ENCODE measurements at places on chromosomes 5 and 9. TPM values are rescaled to one million over a fixed set of nuclear protein-coding genes. Genes with fewer than 3 reads are reported as not detected.

- DNase-seq: no peak
- H3K4me3 ChIP-seq: no peak overlapping the region
- peaks cover 11% of the 10 kb centered on the region for H3K4me1 ChIP-seq
Measured at GRCh38 chr9:87529671-87530070, 32.0 kb downstream of the DAPK1 start.

GRCh38 chr5:96391921-96392320 lies 41.1 kb downstream of the PCSK1 start:
- no peak overlapping the region for H3K4me3 ChIP-seq
- H3K36me3 ChIP-seq: no peaks in the 10 kb centered on the region
- peaks cover 2% of the 10 kb centered on the region for H3K4me1 ChIP-seq
- H3K27me3 ChIP-seq: peaks cover 2% of the 10 kb centered on the region
- no peak for DNase-seq

Gene BAAT
- 0.36 TPM for total RNA-seq

Gene XRCC4
- total RNA-seq: 13.1 TPM

- DNase-seq: no peak
- no peaks in the 10 kb centered on the region for H3K27me3 ChIP-seq
- H3K4me1 ChIP-seq: peaks cover 2% of the 10 kb centered on the region
- no peak overlapping the region for H3K27ac ChIP-seq
Measured at GRCh38 chr9:93562157-93562556, 14.2 kb upstream of the PHF2 start.

- H3K27me3 ChIP-seq: no peaks in the 10 kb centered on the region
- H3K36me3 ChIP-seq: peaks cover 15% of the 10 kb centered on the region
- peak within 1 kb of the TSS; percentile 99 for H3K27ac ChIP-seq
- H3K4me3 ChIP-seq: peak within 1 kb of the TSS; percentile 90
- peak; percentile 42 for DNase-seq
Measured at GRCh38 chr5:111756581-111757354, at the start of gene NREP. NREP (minus strand) TSS chr5:111757194; CDS start chr5:111755772, 1,422 bp downstream.

GRCh38 chr9:25742256-25742655 lies 64.0 kb upstream of the TUSC1 start:
- no peak for DNase-seq
- no peaks in the 10 kb centered on the region for H3K27me3 ChIP-seq
- no peak overlapping the region for H3K4me3 ChIP-seq
- no peak overlapping the region for H3K27ac ChIP-seq

GRCh38 chr5:31459594-31459993 lies 72.3 kb downstream of the DROSHA start:
- peaks cover 62% of the 10 kb centered on the region for H3K36me3 ChIP-seq
- H3K4me1 ChIP-seq: no peaks in the 10 kb centered on the region
- no peak for DNase-seq
- no peaks in the 10 kb centered on the region for H3K27me3 ChIP-seq
- no peak overlapping the region for H3K4me3 ChIP-seq
- no peak overlapping the region for H3K27ac ChIP-seq

- no peaks in the 10 kb centered on the region for H3K4me1 ChIP-seq
- no peaks in the 10 kb centered on the region for H3K36me3 ChIP-seq
- H3K4me3 ChIP-seq: no peak overlapping the region
- no peak for DNase-seq
- H3K27ac ChIP-seq: no peak overlapping the region
Measured at GRCh38 chr9:87891754-87892153, 9.1 kb downstream of the SPATA31E1 start.

DNA sequence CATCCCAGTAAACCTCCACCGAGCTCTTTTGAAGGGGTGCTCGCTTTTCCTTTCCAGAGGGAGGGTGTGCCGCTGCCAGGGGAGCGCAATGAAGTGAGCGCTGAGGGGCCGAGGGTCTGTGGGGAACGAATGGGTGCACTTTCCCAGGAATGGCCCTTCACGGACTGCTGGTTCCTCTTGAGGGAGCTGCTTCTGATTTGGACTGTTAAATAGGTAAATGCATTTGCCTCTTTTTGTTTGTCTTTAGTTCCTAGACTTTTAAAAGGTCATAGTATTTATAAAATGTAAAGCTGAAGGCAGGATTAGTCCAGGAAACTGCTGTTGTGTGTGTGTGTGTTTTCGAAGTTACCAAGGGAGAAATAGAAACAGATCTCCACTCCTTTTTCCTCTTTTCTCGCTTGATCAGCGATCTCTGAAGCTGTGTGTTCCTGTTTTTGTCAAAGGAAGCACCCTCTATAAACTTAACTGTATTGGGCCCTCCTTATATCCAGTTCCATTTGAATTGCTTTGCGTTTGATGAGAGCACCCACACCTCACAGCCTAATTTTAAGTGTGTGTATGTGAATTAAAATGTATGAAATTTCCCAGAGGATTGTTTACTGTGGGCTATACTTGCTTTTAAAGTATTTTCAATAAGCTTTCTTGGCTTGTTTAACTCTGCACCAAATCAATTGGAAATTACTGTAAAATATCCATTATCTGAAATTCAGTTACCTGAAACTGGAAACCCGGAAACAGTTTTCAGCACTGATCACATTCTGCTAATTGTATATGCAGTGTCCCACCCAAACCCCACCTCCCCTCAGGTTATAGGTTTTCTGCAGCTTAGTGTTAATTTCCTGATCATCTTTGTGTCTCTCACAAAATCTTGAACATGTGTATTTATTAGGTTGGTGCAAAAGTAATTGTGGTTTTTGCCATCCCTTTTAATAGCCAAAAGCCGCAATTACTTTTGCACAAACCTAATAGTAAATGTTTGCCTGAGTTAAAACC lies 966 bp downstream of the SNX2 start:
- H3K27me3 ChIP-seq: no peaks in the 10 kb centered on the region
- peaks cover 17% of the 10 kb centered on the region for H3K4me1 ChIP-seq
- peak overlapping the region; percentile 97 for H3K27ac ChIP-seq
- H3K36me3 ChIP-seq: peaks cover 5% of the 10 kb centered on the region
- peak overlapping the region; percentile 96 for H3K4me3 ChIP-seq

- no peak overlapping the region for H3K27ac ChIP-seq
- peak; percentile 36 for DNase-seq
- peaks cover 29% of the 10 kb centered on the region for H3K4me1 ChIP-seq
Measured at GRCh38 chr5:96336351-96336985, 96.6 kb downstream of the PCSK1 start.

Gene ERBIN
- total RNA-seq: 77.4 TPM

DNA sequence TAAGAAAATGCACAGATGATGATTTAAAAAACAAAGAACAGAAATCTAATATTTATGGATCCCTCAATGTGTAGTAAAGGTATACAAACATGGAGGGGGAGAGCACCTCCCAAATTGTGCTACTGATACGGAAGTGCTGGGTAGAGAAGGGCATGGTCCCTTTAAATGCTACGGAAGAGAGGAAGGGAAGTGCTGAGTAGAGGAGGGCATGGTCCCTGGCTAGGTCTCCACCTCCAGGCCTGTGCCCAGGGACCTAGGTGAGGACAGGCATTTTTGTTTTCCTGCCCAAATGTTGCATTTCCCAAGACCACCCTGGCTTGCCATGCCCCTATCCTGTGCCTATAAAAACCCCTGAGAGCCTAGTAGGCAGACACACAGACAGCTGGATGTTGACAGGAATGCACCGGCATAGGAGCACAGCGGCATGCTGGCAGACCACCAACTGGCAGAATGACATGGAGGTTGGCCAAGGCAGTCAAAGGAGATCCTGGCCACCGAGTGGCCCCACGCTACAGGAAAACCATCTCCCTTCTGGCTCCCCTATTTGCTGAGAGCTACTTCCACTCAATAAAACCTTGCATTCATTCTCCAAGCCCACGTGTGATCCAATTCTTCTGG lies 62.1 kb upstream of the SPDL1 start:
- peaks cover 4% of the 10 kb centered on the region for H3K36me3 ChIP-seq
- peaks cover 1% of the 10 kb centered on the region for H3K4me1 ChIP-seq
- DNase-seq: no peak
- H3K27me3 ChIP-seq: peaks cover 26% of the 10 kb centered on the region
- H3K27ac ChIP-seq: no peak overlapping the region

DNA sequence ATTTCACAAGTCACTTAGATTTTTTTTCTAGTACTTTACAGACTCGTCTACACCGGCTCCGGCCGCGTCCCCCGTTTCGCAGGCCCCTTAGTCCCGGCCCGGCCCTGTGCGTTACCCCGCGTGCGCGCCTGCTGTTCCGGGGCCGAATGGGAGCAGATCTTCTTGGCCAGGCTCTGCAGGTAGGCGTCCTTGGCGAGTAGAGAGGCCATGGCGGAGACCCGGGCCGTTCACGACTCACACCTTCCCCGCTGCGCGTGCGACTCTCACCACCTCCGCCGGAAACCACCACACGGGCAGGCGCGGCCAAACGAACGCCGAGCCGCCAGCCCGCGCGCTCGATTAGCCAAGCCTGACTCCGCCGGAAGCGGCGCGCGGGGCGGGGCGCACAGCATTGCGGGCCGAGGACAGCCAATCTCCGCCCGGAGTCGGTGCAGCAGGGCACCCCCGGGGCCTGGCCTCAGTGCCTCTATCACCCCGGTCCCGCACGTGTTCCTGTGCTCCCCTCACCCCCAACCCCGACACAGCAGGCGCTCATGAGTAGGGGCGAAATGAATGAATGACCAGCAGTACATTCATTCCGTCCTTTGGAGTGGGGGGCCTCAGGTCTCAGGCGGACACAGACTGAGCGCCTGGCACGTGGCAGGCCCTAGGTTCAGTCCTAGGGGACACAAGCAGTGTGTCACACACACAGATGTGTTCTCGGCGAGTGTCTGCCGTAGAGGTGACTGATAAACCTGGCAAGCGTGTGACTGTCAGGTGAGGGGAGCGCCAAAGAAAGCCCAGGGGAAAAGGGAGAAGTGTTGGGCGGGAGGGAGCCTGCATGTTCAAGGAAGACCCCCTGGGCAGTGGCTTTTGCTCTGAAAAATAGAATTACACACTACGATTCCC lies at the start of gene SURF6:
SURF6 (minus strand) TSS at position 265 of the 888 bp plus-strand sequence; CDS start at position 209, 56 bp downstream.
- H3K4me1 ChIP-seq: peaks cover 8% of the 10 kb centered on the region
- peak within 1 kb of the TSS; percentile 95 for H3K27ac ChIP-seq
- H3K4me3 ChIP-seq: peak within 1 kb of the TSS; percentile 97
- no peaks in the 10 kb centered on the region for H3K27me3 ChIP-seq
- H3K36me3 ChIP-seq: peaks cover 16% of the 10 kb centered on the region

Gene EQTN
- total RNA-seq: 1.1 TPM

Gene SEC16A
- 76.1 TPM for total RNA-seq

- DNase-seq: no peak
- H3K36me3 ChIP-seq: no peaks in the 10 kb centered on the region
- H3K4me3 ChIP-seq: no peak overlapping the region
Measured at GRCh38 chr9:130029223-130029973, 13.6 kb downstream of the FNBP1 start.

DNA sequence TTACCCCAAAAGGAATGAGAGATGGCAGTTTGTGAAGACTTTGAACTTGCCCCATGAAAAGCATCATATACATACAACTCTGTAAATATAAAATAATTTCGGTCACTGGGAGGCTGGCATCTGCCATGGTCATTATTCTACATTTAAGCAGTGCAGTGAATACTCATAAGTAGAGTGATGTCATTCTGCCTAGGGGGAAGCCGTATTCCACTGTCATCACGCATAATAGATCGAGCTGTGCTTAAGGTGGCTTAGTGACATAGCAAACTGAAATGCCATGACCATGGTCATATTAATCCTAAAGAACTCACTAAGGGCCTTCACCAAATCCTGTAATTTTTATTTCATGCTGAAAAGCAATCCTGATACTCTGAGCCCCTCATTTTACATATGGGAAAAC lies 42.4 kb upstream of the NR4A3 start:
- no peak overlapping the region for H3K4me3 ChIP-seq
- H3K27me3 ChIP-seq: no peaks in the 10 kb centered on the region
- peaks cover 4% of the 10 kb centered on the region for H3K4me1 ChIP-seq
- H3K36me3 ChIP-seq: no peaks in the 10 kb centered on the region
- H3K27ac ChIP-seq: no peak overlapping the region

Gene TLR4
- not detected for total RNA-seq

DNA sequence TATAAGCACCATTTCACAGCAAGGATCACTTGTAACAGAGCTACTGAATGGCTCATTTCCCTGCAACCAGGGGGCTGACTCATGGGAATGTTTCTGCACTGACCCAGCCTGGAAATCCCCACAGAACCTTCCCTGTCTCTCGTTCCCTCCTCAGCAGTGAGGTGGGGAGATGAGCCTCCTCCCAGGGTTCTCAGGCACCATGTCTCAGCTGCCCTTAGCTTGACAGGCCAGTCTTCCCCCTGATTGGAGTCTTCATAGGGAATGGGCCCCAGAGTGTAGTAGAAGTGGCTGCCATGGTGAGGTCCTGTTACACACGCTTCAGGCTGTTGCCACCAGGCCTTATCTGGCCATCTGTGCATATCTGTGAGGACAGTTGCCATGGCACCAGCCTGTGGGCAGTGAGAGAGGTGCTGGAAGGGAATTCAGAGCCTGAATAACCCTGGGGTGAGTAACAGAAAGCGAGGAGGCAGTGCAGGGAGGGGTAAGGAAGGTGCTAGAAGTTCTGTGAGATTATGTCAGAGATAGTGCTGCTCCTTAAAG lies 324.4 kb downstream of the ENC1 start:
- H3K27me3 ChIP-seq: peaks cover 5% of the 10 kb centered on the region
- no peaks in the 10 kb centered on the region for H3K36me3 ChIP-seq
- DNase-seq: no peak
- H3K4me3 ChIP-seq: no peak overlapping the region
- peaks cover 6% of the 10 kb centered on the region for H3K4me1 ChIP-seq

Gene RNF183
- 0.44 TPM for total RNA-seq

DNA sequence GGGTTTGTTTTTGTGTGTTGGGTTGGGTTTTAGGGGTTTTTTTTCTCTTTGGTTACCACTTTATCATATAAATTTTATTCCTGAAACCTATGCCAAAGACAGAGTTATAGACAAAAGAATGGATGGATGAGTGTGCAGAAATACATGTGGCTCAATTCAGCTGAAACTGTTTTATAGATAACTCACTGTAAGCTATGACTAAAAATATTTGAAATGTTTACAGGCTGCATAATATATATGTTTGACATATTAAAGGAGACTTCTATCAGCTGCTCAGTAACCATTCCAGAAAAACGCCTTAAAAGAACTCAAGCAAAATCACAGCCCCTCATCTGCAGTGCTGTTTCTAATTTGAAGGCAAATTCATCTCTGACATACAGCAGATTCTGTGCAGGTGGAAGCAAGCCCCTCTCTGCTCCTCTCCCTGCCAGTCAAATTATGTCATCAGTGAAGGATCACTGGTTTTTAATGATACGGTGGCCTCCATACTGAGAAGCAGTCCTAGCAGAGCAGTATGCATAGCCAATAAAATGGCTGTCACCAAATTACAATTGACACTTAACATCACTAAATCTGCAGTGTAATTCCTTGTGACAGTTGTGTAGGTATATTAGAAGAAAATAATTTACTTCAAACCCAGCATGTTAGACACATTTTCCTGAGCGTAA lies 301.6 kb downstream of the NR2F1-AS1 start:
- no peak overlapping the region for H3K4me3 ChIP-seq
- no peak for DNase-seq
- no peak overlapping the region for H3K27ac ChIP-seq
- H3K4me1 ChIP-seq: peaks cover 13% of the 10 kb centered on the region
- H3K36me3 ChIP-seq: no peaks in the 10 kb centered on the region

DNA sequence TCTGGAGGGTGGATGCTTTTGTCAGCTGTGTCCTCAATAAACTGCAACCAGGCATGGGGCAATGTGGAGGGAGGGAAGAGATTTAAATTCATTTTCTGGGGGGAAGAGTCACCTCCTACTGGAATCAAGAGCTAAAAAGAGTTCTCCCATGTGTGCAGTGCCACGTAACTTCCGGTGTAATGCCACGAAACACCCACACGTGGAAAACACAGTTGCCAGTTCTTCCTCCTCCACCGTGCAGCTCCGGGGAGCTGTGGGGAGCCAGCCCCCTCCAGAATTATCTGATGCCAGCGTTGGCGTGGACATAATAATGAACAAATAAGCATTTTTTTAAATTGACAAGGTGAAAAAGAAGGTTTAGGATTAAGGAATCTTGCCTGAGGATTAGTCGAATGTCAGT lies 32.1 kb upstream of the MED10 start:
- peaks cover 32% of the 10 kb centered on the region for H3K27me3 ChIP-seq
- no peak for DNase-seq
- peaks cover 3% of the 10 kb centered on the region for H3K4me1 ChIP-seq
- no peaks in the 10 kb centered on the region for H3K36me3 ChIP-seq
- no peak overlapping the region for H3K27ac ChIP-seq
- no peak overlapping the region for H3K4me3 ChIP-seq

Gene PKD2L2
- total RNA-seq: not detected

Gene SPINK1
- 3,409 TPM for total RNA-seq

All from progenitor cell of endocrine pancreas (in vitro differentiated cells).